ENCODE measurements at places on chromosomes 2 and 18. TPM values are rescaled to one million over a fixed set of nuclear protein-coding genes. Genes with fewer than 3 reads are reported as not detected.

The TMEM182 gene
- 5.3 TPM for polyA plus RNA-seq

The OTOS gene
- polyA plus RNA-seq = not detected

The PRKD3 gene
- polyA plus RNA-seq = 18.2 TPM

The LRRC30 gene
- polyA plus RNA-seq = not detected

The NIF3L1 gene
- polyA plus RNA-seq = 47.3 TPM

The C2orf66 gene
- 0.05 TPM for polyA plus RNA-seq

The FAHD2B gene
- polyA plus RNA-seq = 11.6 TPM

The G6PC2 gene
- not detected for polyA plus RNA-seq

The NEU4 gene
- polyA plus RNA-seq = 0.25 TPM

The ANKRD30BL gene
- not detected for polyA plus RNA-seq

The SLC25A52 gene
- 0.10 TPM for polyA plus RNA-seq

The RAB17 gene
- polyA plus RNA-seq = 2.3 TPM

The MFF gene
- 129 TPM for polyA plus RNA-seq

The MZT2B gene
- 273 TPM for polyA plus RNA-seq

The MFSD6 gene
- 14.3 TPM for polyA plus RNA-seq

The NAT8 gene
- not detected for polyA plus RNA-seq

The PROM2 gene
- 0.04 TPM for polyA plus RNA-seq

The ARHGEF4 gene
- 2.1 TPM for polyA plus RNA-seq

The IRS1 gene
- polyA plus RNA-seq = 13.9 TPM

The CCDC141 gene
- not detected for polyA plus RNA-seq

The ATOH8 gene
- polyA plus RNA-seq = 20.0 TPM

The CNRIP1 gene
- 2.3 TPM for polyA plus RNA-seq

The LYPD6B gene
- polyA plus RNA-seq = not detected

The LHCGR gene
- not detected for polyA plus RNA-seq

The KLHL14 gene
- polyA plus RNA-seq = not detected

The TRPM8 gene
- 0.25 TPM for polyA plus RNA-seq

The C1QL2 gene
- not detected for polyA plus RNA-seq

The ADCYAP1 gene
- polyA plus RNA-seq = not detected

The MERTK gene
- polyA plus RNA-seq = 1.0 TPM

The GDF7 gene
- 0.03 TPM for polyA plus RNA-seq

The CCDC74A gene
- polyA plus RNA-seq = 11.8 TPM

The ASB3 gene
- polyA plus RNA-seq = 12.4 TPM

The IL1R2 gene
- 0.71 TPM for polyA plus RNA-seq

The SEMA4C gene
- 14.4 TPM for polyA plus RNA-seq

The STARD6 gene
- not detected for polyA plus RNA-seq

The SERPINB11 gene
- polyA plus RNA-seq = not detected

Measured in A549 (cell line).